ENCODE measurements at places on chromosomes 12 and 14. TPM values are rescaled to one million over a fixed set of nuclear protein-coding genes. Genes with fewer than 3 reads are reported as not detected.
A peak's percentile ranks its signal among the peaks of the same experiment; 100 is the strongest.

FAIM2 gene
- 25.9 TPM for total RNA-seq

DDX11 gene
- total RNA-seq: 6.9 TPM

ADAMTS20 gene
- not detected for total RNA-seq

PKP2 gene
- 148 TPM for total RNA-seq

ADIPOR2 gene
- 50.3 TPM for total RNA-seq

WSCD2 gene
- total RNA-seq: 0.44 TPM

MORN3 gene
- 0.09 TPM for total RNA-seq

SH2B3 gene
- 39.6 TPM for total RNA-seq

GLT1D1 gene
- 0.38 TPM for total RNA-seq

DNA sequence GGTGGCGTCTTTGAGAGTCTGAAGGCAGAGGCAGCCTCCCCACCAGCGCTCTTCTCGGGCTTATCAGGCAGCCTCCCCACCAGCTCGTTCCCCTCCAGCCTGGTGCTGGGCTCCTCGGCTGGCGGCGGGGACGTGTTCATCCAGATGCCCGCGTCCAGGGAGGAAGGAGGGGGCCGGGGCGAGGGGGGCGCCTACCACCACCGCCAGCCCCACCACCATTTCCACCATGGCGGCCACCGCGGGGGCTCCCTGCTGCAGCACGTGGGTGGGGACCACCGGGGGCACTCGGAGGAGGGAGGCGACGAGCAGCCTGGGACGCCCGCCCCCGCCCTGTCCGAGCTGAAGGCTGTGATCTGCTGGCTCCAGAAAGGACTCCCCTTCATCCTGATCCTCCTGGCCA, 11.8 kb downstream of the RNFT2 start:
- no peak for DNase-seq

- DNase-seq: no peak
Observed at GRCh38 chr12:82959821-82960220, 273.1 kb downstream of the TMTC2 start.

GRCh38 chr14:72594099-72594901, 299.6 kb downstream of the DPF3 start:
- DNase-seq: no peak

- peak; percentile 50 for DNase-seq
Observed at GRCh38 chr12:5567016-5567725, 135.3 kb downstream of the NTF3 start.

GRCh38 chr14:50677527-50678063, 9.5 kb upstream of the SAV1 start:
- no peak for DNase-seq

DNA sequence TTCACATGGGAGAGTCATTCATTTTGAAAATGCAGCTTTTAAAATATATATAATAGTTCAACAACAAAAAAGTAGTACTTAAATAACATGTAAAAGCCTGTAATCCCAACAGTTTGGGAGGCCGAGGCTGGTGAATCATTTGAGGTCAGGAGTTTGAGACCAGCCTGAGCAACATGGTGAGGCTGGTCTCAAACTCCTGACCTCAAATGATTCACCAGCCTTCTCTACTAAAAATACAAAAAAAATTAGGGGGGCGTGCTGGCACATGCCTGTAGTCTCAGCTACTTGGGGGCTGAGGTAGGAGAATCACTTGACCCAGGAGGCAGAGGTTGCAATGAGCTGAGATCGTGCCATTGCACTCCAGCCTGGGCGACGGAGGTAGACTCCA, 256.3 kb upstream of the RGS6 start:
- no peak for DNase-seq

DNA sequence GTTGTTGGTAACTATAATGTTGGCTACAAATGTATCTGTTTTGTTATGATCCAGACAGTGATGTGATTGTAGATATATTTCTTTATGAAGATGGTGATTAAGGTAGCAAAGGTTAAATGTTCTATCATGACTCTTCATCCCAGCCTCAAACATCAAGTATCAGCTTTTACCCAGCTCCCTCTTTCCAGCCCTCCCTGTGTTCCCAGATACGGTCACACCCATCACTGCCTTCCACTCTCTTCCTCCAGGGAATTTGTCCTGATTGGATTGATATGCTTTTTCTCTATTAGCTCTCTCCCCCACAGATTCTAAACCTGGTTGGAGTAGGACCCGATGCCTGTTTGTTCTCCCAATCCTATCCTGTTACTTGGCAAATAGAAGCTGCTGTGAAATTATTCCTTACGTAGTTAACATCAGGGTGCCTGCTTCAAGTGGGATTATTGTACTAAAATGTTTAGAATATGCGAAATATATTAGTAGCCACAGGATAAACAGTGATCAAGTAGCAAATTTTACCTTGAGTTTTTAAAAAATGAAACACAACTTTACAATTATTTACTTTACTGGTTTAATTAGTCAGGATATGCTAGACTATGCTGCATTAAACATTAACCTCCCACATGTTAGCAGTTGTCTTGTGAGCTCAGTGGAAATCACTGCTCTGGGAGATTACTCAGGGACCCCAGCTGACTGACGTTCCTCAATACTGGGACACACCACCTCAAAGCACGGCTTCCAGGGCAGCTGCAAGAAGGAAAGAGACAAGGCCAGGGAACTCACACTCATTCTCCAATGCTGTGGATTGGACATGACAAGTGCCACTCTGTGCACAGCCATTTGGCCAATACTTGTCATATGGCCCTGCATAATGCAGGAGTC, 165.3 kb downstream of the ALX1 start:
- DNase-seq: no peak

DNA sequence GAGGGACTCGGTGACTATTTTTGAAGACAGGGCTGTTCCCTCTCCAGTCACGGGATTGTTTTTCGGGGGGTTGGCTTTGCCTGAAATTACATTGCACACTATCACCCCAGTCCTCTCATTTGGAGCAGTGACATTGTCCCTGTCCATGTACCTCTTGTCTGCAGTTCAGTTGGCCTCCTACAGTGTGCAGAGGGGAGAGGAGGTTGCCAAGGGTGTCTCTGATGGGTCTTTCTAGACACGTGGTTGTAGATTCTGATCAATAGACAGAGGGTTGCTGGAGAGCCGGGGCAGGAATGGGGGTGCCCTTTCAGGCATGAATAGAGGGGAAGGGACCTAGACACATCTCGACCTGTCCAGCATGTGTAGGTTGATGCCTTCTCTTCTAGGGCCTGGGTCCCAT, 1.2 kb downstream of the TMEM120B start:
- DNase-seq: no peak

GRCh38 chr14:91854327-91854934, 12.9 kb downstream of the TC2N start:
- no peak for DNase-seq

GRCh38 chr14:89304972-89305703, 111.9 kb downstream of the FOXN3 start:
- DNase-seq: peak; percentile 47

DNA sequence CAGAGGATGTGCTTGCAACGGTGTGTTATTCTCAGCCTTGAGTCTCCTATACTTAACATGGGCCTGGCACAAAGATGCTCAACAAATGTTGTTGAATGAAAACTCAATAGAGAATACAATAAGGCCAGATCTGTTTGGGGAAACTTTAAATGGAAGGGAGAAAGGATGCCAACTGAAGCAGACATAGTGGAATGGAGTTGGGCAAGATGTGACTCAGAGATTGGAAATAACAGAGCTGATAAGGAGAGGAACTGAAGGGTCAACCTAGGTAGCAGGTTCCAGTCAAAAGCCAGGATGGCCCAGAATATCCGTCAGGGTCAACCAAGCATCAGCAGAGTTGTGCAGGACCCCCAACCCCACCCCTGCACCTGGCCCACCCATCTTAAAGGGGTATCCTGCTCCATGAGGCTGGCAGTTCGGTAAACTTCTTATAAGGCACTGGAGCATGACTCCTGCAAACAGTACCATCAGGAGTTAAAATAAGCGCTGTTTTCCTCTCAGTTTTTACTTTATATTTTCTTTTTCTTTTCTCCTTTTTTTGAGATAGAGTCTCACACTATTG, 1.1 kb upstream of the BCDIN3D start:
- DNase-seq: no peak

GRCh38 chr12:53413485-53414204, 10.0 kb upstream of the AMHR2 start:
- DNase-seq: no peak

- DNase-seq: no peak
Observed at GRCh38 chr12:50727466-50727865, 36.4 kb upstream of the ATF1 start.

- no peak for DNase-seq
Observed at GRCh38 chr14:94282991-94283723, 9.9 kb downstream of the SERPINA10 start.

DNA sequence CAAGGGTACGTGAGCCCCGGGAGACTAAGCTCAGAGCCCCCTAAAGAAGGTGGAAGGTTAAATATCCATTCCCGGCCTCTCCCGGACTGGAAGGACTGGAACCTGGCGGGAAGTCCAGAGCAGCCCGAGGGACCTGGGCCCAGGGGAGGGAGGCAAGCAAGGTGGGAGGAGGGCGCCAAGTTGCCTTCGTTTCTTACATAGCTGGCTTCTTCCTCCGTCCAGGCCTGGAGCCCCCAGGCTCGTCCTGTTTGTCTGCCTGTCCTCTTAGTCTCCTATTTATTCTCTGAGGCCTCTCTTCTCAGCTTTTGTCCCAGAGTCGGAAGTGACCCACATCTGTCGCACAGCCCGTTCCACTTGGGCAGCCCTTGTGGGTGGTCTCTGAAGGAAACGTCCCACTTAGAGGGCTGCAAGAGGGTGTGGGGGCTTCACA, 745 bp downstream of the PCK2 start:
- DNase-seq: no peak

- DNase-seq: no peak
Observed at GRCh38 chr12:49609875-49610154, 4.4 kb upstream of the FAM186B start.

DNA sequence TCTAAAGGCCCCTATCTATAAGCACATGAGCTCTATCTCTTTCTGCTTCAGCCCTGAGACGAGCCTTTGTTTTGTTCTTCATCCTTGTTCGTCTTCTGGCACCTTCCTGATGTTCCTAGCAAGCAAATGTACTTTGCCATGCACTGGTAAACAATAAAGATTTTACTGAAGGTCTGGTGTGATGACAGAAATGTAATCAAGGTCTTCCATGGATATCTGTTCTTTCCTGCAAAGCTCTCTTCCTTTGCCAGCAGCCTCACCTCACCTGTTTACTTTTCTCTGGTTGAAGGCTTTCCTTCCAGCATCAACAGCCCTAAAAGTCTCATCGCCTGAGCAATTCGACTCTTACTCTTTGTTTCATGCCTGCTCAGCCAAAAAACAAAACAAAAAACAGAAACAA, 330.3 kb downstream of the PCNX1 start:
- DNase-seq: no peak

GRCh38 chr12:59023861-59024424, 103.6 kb upstream of the LRIG3 start:
- no peak for DNase-seq

GRCh38 chr14:23159532-23159931, 23.9 kb downstream of the SLC7A8 start:
- DNase-seq: no peak

DNA sequence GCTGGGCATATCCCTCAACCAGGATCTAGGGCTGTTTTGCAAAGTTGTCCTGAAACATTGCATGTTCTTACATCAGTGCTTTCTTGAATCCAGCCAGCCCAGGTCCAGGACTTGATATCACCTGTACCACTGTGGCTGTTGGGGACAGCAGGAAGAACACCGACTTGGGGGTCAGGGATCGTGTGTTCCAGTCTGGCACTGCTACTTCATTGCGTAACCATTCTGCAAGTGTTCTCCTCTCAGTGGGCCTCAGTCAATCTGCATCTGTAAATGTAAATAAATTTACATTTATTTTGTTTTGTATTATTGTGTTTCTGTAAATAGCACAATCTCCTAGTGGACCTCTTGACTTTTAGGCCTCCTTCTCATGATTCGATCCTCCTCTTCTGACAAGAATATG, 167.3 kb downstream of the SUDS3 start:
- DNase-seq: no peak

DNA sequence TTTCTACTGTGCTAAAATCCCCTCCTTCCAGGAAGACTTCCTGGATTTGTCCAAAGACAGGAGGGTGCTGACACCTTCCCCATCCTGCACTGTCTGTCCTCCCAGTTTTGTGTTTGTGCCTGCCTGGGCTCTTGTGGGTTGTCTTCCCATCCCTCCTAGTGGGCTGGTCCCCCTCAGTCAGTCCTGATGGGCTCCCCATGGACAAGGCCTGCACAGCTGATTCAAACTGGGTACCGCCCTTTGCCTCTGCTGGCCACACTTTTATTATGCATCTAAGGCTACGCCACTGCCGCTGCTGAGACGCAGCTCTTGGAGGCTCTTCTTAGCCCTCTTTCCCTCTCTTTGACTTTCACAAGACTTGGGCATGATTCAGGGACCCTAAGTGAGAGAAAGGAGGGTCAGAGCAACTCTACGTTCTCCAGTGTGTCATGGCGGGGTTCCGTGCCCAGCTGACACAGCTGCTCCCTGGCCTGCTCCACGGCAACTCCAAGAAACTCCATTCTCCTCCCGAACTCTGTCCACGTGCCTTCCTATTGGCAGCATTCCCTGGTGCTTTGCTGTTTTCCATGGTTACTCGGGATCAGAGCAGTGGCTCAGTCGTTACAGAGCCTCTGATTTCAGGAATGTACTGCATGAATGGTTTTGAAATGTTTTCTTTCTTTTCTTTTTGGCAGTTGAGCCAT, 3.8 kb upstream of the KRT85 start:
- peak; percentile 68 for DNase-seq

DNA sequence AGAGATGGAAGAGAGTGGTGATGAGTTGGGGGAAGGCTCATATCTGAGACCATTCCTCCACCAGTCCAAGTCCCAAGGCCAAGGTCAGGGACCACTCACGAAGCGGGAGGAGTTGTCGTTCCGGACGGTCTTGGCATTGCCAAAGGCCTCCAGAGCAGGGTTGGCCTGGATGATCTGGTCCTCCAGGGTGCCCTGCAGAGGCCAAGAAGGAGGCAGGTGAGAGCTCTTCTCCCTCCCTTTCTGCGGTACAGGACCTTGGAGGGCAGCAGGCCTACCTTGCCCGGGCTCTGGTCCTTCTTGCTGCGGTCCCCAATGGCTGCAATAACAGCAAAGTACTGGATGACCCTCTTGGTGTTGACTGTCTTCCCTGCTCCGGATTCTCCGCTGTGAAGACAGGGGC, 4.0 kb downstream of the MYH7 start:
- DNase-seq: no peak

- DNase-seq: no peak
Observed at GRCh38 chr12:46573347-46573658, 200.7 kb upstream of the SLC38A2 start.

- DNase-seq: no peak
Observed at GRCh38 chr12:14479004-14479403, 88.7 kb downstream of the PLBD1 start.

- no peak for DNase-seq
Observed at GRCh38 chr12:101746196-101746595, 6.9 kb upstream of the SYCP3 start.

DNA sequence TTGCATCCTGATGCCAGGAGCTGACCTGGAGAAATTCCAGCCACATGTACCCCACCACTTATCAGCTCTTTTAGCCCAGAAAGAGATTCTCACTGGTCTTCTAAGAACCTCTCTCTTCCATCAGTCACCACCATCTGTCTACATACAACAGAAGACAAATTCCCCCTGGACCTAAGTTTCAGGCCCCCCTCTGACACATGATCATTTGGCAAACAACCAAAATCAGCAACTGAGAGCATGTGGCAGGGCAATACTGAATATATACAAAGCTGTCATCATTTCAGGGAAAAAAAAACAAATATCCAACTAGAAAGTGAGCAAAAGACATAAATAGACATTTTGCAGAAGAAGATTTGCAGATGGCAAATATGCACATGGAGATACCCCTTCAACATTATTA, 180.2 kb downstream of the FOXN3 start:
- no peak for DNase-seq

- peak; percentile 28 for DNase-seq
Observed at GRCh38 chr12:102769323-102769916, 147.6 kb downstream of the PAH start.

Data from left cardiac atrium (tissue), 4 donors.